Esophagus muscularis mucosa (tissue), 4 donors: ENCODE measurements at places on chromosomes 3 and 15.
A peak's percentile ranks its signal among the peaks of the same experiment; 100 is the strongest.

- H3K4me3 ChIP-seq, result no peak overlapping the region
- no peaks in the 10 kb centered on the region for H3K36me3 ChIP-seq
- no peak for DNase-seq
- H3K27me3 ChIP-seq, result no peaks in the 10 kb centered on the region
Observed at GRCh38 chr3:160413613-160414248, 14.3 kb downstream of the SMC4 start.

GRCh38 chr15:70084461-70084860 is 13.3 kb downstream of the TLE3 start:
- peaks cover 16% of the 10 kb centered on the region for H3K4me1 ChIP-seq
- H3K36me3 ChIP-seq, result no peaks in the 10 kb centered on the region
- no peak overlapping the region for H3K4me3 ChIP-seq
- DNase-seq, result no peak
- H3K27ac ChIP-seq, result no peak overlapping the region

GRCh38 chr3:58952128-58952917 is 97.5 kb downstream of the CFAP20DC start:
- no peaks in the 10 kb centered on the region for H3K27me3 ChIP-seq
- no peak overlapping the region for H3K27ac ChIP-seq
- H3K36me3 ChIP-seq, result no peaks in the 10 kb centered on the region
- DNase-seq, result no peak
- no peaks in the 10 kb centered on the region for H3K4me1 ChIP-seq

- H3K27me3 ChIP-seq, result no peaks in the 10 kb centered on the region
- H3K4me1 ChIP-seq, result no peaks in the 10 kb centered on the region
- no peak overlapping the region for H3K27ac ChIP-seq
- DNase-seq, result no peak
Observed at GRCh38 chr3:142105991-142106390, 43.4 kb downstream of the TFDP2 start.

DNA sequence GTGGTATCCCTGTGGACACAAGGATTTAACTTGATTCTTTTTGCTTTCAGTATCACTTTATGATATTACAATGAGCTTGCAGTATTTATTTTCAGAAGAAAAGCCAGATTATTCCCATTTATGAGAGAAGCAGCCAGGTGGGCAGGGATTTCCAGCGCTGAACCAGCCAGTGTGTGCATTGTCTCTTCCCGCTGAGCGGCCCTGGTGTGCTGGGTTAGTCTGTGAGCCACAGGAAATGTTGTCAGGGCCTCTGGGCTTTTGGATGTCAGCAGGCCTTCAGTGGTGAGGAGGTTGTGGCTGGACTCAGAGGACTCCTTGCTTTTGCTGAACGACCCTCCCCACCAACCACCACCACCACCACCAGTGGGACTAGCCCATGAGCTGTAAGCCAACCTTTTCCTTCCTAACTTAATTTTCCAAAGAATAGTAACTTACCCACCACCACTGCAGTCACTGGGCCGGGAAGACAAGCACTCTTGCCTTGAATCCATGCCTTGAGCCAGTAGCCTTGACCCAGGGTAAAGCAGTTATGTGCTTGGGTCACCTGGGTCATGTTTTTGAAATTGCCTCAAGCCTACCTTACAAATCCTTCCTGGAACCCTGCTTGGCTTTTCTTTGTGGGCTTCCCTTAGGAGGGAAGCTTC is 33.1 kb downstream of the FLNB start:
- DNase-seq, result no peak
- H3K27me3 ChIP-seq, result no peaks in the 10 kb centered on the region
- no peaks in the 10 kb centered on the region for H3K36me3 ChIP-seq
- H3K4me3 ChIP-seq, result no peak overlapping the region
- peak overlapping the region; percentile 86 for H3K27ac ChIP-seq
- peaks cover 99% of the 10 kb centered on the region for H3K4me1 ChIP-seq

GRCh38 chr3:23884481-23884880 is 32.3 kb downstream of the NKIRAS1 start:
- no peak overlapping the region for H3K4me3 ChIP-seq
- H3K27me3 ChIP-seq, result no peaks in the 10 kb centered on the region
- no peak overlapping the region for H3K27ac ChIP-seq
- H3K36me3 ChIP-seq, result no peaks in the 10 kb centered on the region
- peaks cover 8% of the 10 kb centered on the region for H3K4me1 ChIP-seq

- no peak for DNase-seq
- no peak overlapping the region for H3K4me3 ChIP-seq
- no peaks in the 10 kb centered on the region for H3K4me1 ChIP-seq
- H3K27ac ChIP-seq, result no peak overlapping the region
- H3K36me3 ChIP-seq, result no peaks in the 10 kb centered on the region
Observed at GRCh38 chr3:21226086-21226485, 524.9 kb downstream of the ZNF385D start.

DNA sequence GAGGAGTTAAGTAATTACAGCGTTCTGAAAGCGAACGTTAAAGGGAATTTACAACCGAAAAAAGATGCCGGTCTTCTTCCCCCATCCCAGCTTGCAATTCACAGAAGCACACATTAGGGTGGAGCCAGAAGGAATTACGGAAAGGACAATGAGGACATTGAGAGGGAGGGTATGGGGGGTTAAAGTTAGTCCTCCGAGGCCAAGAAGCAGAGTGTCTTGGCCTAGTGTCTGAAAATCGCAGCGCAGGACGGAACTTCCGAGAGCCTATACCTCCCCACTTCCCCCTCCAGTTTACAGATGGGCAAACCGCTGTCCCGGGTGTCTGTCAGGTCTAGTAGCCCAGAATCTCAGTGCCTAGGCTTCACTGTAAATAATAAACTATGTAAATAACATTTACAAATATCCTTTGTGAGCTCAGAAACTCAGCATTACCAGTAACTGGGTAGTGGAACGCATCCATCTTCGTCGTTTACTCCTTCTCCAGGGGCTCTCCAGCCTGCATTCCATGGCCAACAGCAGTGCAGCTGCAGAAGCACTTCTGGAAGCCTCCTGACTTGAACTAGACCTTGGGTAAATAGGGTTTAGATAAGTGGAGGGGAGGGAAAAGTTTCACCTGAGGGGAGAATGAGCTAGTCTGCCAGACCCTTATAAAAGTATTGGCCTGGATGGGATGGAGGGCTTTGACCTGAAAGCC is 922 bp downstream of the ADPRH start:
- peak overlapping the region; percentile 88 for H3K27ac ChIP-seq
- H3K4me1 ChIP-seq, result peaks cover 22% of the 10 kb centered on the region
- peak overlapping the region; percentile 68 for H3K4me3 ChIP-seq
- DNase-seq, result no peak

DNA sequence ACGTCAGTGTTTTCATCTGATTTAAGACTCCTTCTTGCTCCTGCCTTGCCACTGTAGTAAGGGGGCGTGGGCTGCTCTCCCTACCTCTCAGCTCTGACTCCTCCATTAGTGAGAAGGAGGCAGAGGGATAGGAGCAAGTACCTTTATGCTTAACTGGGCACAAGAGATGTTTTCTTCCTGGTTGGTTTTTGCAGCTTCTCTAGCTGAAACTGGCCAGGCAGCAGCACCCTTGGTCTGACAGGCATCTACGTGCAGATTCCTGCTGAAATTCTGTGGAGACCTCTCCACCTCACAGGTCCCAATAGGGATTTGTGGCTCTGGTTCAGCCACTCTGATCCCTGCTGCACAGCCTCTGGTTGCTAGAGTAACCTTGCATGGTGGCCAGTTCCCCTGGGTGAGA is 132.5 kb downstream of the CACNA1D start:
- H3K27me3 ChIP-seq, result no peaks in the 10 kb centered on the region

DNA sequence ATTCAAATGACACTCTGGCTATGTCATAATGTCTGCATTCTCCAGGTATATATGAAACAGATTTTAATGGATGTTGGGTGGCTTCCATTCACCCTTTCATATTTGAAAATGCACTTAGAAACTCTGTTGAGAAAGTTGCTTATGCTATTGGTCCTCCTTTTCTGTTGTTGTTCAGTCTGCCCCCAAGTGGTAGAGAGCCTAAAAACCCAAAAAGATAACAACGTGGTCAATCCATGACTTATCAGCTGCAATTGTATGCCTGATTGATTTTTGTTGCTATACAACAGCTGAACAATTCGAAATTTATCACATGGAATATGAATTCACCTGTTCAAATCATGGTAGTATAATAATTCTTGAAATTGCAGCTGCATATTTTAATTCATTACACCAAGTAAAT is 279.8 kb downstream of the ROBO2 start:
- no peak overlapping the region for H3K4me3 ChIP-seq
- no peaks in the 10 kb centered on the region for H3K36me3 ChIP-seq
- H3K27ac ChIP-seq, result no peak overlapping the region
- H3K27me3 ChIP-seq, result no peaks in the 10 kb centered on the region
- no peaks in the 10 kb centered on the region for H3K4me1 ChIP-seq
- DNase-seq, result no peak

- peak overlapping the region; percentile 75 for H3K4me3 ChIP-seq
- peaks cover 29% of the 10 kb centered on the region for H3K4me1 ChIP-seq
- no peaks in the 10 kb centered on the region for H3K36me3 ChIP-seq
- peak; percentile 77 for DNase-seq
Observed at GRCh38 chr3:126181398-126181725, 976 bp upstream of the ALDH1L1 start.

GRCh38 chr3:177928172-177928873 is 607.9 kb upstream of the KCNMB2 start:
- H3K4me1 ChIP-seq, result peaks cover 26% of the 10 kb centered on the region
- no peak overlapping the region for H3K4me3 ChIP-seq
- H3K27me3 ChIP-seq, result no peaks in the 10 kb centered on the region
- no peaks in the 10 kb centered on the region for H3K36me3 ChIP-seq
- H3K27ac ChIP-seq, result no peak overlapping the region

- H3K36me3 ChIP-seq, result no peaks in the 10 kb centered on the region
- no peak overlapping the region for H3K4me3 ChIP-seq
- no peak for DNase-seq
- H3K4me1 ChIP-seq, result no peaks in the 10 kb centered on the region
- H3K27me3 ChIP-seq, result no peaks in the 10 kb centered on the region
Observed at GRCh38 chr3:9205345-9206143, 43.9 kb downstream of the SRGAP3 start.

DNA sequence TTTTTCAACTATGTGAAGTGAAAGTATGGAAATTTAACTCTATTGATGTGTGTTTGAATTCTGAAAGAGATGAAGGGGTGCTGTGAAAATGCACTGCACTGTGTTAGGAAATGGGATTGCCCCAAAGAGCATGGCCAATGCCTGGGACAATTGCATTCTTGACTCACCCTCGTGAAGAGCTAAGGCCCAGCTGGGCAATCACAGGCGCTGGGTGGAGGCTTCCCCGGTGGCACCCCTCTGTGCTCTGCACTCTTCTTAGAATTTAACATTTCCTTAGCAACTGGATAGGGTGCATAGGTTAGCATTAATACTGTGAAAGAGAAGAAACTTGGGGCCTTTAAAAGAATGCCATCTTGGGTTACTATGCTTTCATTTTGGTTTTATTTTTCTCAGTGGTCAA is 179.9 kb upstream of the GOLIM4 start:
- no peaks in the 10 kb centered on the region for H3K36me3 ChIP-seq
- no peaks in the 10 kb centered on the region for H3K4me1 ChIP-seq
- no peaks in the 10 kb centered on the region for H3K27me3 ChIP-seq
- H3K4me3 ChIP-seq, result no peak overlapping the region

DNA sequence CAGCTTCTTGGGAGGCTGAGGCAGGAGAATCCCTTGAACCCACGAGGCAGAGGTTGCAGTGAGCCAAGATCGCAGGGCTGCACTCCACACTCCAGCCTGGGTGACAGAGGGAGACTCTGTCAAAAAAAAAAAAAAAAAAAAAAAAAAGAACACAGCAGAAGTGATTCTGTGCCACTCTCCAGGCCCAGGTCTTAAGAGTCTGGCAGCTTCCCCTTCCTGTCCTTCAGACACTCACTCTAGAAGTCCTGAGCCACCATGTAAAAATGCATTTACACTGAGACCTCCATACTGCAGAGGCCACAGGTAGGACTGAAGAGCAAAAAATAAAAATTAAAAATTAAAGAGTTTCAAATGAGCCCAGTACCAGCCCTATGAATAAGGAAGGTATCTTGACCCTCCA is 11.8 kb upstream of the CDV3 start:
- no peak overlapping the region for H3K27ac ChIP-seq
- H3K4me1 ChIP-seq, result peaks cover 8% of the 10 kb centered on the region
- no peaks in the 10 kb centered on the region for H3K27me3 ChIP-seq

DNA sequence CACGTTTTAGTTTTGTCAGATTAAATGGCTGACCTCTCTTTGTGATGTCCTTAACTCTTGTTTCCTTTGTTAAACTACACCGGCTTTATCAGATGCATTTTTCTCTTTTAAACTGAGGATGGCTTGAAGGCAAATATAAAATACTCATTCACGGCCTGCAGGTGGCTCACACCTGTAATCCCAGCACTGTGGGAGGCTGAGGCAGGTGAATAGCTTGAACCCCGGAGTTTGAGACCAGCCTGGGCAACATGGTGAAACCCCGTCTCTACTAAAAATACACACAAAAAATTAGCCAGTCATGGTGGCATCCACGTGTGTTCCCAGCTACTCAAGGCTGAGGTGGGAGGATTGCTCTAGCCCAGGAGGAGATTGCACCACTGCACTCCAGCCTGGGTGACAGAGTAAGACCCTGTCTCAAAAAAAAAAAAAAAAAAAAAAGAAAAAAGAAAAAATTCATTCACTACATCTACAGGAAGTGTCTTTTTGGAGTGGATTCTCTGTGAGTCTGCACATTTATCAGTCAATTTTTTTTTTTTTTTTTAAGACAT is 34.7 kb upstream of the SACM1L start:
- H3K27me3 ChIP-seq, result no peaks in the 10 kb centered on the region
- DNase-seq, result no peak
- no peak overlapping the region for H3K4me3 ChIP-seq
- H3K27ac ChIP-seq, result peak overlapping the region; percentile 51
- no peaks in the 10 kb centered on the region for H3K36me3 ChIP-seq

DNA sequence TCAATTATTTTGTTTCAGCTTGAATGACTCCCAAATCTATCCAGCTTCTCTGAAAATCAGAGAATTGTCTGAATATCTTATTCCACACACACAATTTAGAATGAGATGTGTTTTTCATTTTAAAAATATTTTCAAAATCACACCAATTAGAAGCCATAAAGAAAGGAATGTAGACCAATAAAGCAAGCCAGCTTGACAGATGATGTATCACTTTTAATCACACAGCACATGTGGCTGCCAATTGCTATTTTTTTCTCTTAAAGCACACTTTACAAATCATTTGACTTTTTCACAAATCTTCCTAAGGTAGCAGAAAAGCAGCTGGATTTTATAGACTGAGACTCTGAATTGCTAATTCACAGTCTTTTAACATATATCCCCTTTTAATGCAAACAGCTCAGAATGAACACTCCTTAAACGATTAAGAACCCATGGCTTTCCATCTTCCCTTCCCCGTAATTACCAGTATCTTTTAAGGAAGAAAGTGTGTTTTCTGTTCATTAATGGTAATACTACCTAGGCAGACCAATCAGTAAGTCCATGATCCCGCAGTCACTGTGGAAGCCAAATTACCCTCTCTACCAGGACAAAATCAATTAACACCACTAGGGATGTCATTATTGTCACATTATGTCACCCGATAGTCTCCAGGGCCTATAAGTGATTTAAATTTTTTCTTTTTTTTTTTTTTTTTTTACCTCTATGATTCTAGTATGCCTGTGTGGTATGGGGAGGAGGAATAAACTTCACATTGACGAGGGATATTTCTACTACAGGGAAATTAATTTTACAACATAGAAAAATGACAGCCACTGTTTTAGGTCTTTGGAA is 250.0 kb upstream of the VEPH1 start:
- no peaks in the 10 kb centered on the region for H3K27me3 ChIP-seq
- no peak overlapping the region for H3K27ac ChIP-seq
- H3K4me1 ChIP-seq, result no peaks in the 10 kb centered on the region
- H3K36me3 ChIP-seq, result no peaks in the 10 kb centered on the region
- DNase-seq, result no peak
- no peak overlapping the region for H3K4me3 ChIP-seq
